CD4-positive, alpha-beta T cell treated with Interleukin-17A for 1 hour (primary cell): ENCODE measurements at places on chromosomes 3 and 15.

- no peak for DNase-seq
These were observed 32.1 kb downstream of the ILDR1 start for GRCh38 chr3:121989943-121990342.

GRCh38 chr15:40543631-40544294, 21.1 kb downstream of the CCDC32 start:
- no peak for DNase-seq

DNA sequence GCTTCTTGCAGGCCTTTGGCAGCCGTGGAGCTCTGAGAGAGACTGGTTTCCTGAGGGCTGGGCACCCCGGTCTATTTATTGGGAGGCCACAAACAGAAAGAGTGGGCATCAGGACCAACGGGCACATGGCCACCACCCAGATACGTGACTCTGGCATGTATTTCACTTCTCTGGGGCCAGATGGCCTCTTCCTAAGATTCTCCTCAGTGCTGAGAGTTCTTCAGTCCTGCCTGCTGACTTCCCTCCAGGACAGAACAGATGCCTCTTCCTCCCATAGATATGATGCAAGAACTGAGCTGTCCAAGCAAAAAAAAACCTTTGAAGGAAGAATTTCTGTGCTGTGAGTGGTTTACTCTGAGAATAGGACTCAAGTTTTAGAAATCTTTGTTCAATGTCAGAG, 107.7 kb downstream of the IGF2BP2 start:
- no peak for DNase-seq

GRCh38 chr3:197362081-197362480, 63.7 kb upstream of the DLG1 start:
- no peak for DNase-seq

DNA sequence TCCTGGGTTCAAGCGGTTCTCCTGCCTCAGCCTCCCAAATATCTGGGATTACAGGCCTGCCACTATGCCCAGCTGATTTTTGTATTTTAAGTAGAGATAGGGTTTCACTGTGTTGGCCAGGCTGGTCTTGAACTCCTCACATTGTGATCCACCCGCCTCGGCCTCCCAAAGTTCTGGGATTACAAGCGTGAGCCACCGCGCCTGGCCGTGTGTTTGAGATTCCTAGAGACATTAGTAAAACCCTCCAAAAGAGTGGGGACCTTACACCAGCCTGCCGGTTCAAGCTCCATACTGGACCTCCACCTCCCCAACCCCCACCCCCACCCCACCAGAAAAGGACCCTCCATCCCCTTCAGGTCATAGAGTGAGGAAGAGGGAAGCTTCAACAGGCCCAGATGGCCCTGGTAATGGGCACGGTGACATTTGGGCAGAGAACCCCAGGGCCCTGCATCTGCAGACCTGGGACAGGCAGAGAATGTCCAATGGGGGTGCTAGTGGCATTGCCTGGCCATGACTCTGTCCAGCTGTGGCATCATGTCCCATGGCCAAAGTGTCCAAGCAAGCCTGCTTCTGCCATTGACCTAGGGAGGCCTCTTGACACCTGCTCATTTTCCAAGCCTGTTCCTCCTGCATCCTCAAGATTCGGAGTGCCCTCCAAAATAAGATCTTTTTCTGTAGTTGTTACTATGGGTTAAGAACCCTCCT, 108.9 kb upstream of the KLF13 start:
- DNase-seq, result no peak

DNA sequence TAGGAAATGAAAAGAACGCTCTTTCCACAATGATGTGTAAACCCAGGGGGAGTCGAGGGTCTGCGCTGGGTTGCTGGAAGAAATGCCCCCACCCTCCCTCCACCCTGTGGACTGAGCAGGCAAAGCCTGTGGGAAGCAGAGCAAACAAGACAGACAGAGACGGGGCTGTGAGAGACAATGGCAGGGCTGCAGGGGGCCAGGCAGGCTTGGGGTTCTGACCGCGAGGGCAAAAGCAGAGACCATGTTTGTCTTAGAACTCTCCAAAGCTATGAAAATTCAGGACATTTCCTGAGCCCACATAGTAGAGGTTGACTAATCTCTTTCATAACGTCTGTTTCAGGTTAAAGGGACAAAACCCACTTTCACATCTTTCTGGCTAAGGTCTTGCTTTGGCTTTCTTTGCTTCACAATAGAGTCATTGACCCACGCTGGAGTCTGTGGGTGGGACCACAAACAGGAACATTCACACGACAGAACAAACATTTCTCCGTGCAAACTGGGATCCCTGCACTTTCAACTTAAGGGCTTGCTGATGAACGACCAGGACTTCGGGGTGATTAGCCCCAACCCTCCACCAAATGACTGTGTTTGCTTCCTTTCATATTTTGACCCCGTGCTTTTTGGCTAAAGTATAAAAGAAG, 156.0 kb upstream of the TPM1 start:
- no peak for DNase-seq

GRCh38 chr15:50758712-50759205, 6.7 kb downstream of the SPPL2A start:
- DNase-seq, result no peak

- DNase-seq, result no peak
These were observed 20.8 kb upstream of the CNBP start for GRCh38 chr3:129204473-129204872.

GRCh38 chr3:9153904-9154619, 95.4 kb downstream of the SRGAP3 start:
- DNase-seq, result no peak

DNA sequence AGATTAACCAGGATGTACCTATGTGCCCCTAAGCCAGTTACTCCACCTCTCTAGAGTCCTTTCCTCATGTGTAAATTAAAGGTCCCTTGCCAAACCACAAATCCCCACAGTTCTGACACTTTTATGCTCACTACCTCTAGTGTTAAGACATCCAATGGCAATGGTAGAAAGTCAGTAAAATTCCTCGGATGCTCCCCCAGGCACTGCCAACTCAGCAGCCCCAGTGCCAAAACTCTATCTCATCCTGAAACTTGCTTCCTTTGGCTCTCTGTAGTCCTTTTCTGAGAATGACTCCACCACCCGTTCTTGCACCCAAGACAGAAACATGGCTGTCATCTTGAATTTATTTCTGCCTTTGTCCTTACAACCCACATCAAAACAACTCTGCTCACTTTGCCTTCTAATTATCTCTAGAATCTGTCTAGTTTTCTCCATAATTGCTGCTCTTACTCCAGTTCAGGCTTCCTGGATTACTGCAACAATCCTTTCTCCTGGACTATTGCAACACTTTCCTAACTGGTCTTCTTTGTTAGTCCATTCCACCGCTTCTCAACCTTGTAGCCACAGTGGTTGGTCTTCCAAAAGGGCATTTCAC, 41.6 kb downstream of the MB21D2 start:
- DNase-seq, result no peak

DNA sequence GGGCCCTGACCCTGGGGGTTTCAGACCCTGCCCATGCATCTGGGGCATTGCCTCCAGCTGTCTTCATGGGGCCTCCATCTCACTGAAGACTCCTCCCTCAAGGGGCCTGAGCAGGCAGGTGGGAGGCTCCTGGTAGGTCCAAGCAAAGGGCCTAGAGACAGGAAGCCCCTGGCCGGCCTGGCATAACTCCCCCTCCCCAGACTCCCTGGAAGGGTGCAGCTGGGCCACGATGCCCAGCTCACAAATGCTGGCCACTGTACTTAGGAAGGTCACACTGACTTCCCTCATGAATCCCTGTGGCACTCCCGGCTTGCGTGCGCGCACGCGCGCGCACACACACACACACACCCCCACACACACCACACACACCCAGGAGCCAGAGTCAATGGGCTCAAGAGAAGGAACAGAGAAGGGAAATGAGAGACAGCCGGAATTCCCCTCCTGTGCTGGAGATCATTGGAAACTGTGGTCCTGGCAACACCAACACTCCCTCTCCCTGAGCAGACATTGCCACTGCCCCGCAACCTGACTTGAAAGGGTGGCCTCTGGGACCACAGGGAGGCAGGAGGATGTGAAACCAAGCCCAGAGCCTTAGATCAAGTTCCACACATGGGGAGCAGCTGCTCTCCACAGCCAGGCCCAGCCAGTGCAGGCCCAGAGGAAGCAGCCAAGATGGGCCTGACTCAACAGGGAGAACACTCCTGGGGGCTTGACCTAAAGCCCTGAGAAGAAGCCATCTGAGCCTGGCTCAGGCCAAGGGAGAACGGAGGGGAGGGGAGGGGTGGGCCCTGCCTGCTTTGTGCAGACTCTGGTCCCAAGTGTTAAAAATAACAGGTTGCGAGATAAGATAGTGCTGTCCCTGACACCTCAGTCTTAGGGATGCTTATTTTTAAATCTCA, 69.7 kb downstream of the SCN5A start:
- peak; percentile 7 for DNase-seq

- DNase-seq, result no peak
These were observed 215.9 kb upstream of the STAC start for GRCh38 chr3:36164400-36164799.

DNA sequence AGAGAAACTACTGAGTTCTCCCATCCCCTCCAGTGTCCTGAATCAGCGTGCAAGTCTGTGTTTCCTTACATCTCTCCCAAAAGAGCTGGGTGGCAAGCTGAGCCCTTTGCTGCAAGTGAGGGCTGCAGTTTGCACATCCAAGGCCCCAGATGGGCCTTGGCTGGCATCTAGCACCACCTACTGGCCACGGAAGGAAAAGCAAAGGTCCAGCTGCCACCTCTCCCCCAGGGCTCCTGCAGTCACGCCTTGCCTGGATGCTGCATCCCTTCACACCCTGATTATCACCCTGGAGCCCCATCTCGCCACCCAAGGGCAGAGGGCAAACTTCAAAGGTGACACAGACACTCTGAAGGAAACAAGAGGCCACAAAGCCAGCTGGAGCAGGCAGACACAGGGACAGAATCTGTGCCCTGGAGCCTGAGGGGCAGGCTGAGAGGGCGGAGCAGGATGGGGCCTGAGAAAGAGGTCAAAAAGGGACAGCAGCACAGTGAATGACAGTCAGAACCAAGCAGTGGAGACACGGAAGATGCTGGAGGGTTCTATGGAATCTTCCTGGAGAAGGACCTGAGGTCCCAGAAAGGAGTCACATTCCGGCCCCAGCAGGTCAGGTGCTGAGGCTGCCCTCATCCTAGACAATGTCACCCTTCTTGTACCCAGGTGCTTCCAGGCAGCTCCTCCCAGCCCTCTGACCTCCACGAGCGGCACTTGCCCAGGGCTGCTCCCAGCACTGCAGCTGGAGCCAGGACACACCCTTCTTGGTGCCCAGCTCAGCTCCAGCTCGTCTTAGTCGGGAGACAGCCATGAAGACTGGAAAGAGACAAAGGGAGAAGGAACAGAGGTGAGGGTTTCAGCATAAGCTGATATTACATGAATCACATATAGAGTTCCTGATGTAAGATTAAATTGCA, 18.3 kb upstream of the NTRK3 start:
- peak; percentile 42 for DNase-seq

GRCh38 chr3:191484461-191484860, 23.5 kb downstream of the PYDC2 start:
- no peak for DNase-seq

- DNase-seq, result no peak
These were observed 125.8 kb upstream of the NPHP3 start for GRCh38 chr3:132847849-132848625.

- DNase-seq, result no peak
These were observed 62.2 kb upstream of the ZNF280D start for GRCh38 chr15:56795502-56795901.

- DNase-seq, result no peak
These were observed 111.2 kb upstream of the SUCLG2 start for GRCh38 chr3:67765575-67765974.

- DNase-seq, result peak; percentile 67
These were observed 21.3 kb downstream of the DUT start for GRCh38 chr15:48352474-48353072.

DNA sequence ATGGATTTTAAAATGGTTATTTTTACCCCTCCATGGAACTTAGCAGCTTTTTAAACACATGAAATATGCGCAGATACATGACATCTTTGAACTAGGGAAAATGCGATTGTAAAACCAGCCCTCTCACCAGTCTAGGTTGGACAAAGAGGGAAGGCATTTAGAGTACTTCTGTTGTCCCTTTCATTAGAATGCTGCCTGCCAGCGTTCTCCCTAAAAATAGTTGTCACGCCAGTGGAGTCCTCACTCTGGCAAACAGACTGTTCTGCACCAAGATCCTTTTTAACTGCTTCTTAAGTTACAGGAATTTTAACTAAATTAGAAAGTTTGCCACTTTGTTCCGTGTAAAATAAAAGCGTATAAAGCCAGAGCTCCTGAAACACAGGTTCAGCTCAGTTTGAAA, 295.3 kb downstream of the VPS13C start:
- DNase-seq, result no peak
